Activated T-helper 1 cell treated with Interleukin-2 at 50 U/mL for 16 hours (primary cell): ENCODE measurements at places on chromosomes 4 and X.

DNA sequence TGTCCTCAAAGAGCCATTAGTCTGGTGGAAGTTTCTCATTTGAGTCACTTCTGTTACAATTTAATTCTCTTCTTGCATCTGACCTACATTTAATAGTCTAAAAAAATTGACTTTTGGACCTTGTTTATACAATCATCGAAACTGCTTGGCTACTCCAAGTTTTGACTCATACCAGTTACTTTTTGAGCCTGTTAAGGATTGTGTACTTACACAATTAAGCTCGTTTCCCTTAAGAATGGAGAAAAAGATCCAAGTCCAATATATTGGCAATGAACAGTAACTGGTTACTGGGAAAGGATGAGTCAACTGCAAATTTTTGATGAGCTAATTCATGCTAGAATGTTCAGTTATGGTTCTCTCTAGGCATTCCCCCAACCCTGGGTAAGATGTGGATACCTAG lies 58.2 kb downstream of the DCX start:
- DNase-seq = no peak

- DNase-seq = no peak
Measured at GRCh38 chr4:104416725-104417356, 77.9 kb downstream of the CXXC4 start.

DNA sequence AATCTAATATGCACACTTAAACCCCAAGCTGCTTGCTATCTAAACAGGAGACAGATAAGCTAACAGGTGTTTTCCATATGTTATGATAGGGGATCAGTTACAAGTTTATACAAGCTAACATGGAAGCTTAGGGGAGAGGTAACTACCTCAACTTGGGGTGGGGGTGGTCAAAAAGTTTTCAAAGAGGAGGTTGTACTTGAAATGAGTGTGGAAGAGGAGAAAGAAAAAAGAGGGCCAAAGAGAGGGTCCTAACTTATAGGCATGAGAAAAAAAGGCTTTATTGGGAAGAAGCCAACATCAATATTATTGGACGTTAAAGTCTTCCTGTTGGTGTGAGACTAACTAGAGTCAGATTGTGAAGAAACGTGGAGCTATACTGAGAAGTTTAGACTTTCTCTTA lies 205.9 kb downstream of the NDST4 start:
- no peak for DNase-seq

- no peak for DNase-seq
Measured at GRCh38 chr4:183337833-183338232, 15.6 kb upstream of the CLDN24 start.

- no peak for DNase-seq
Measured at GRCh38 chr4:171896426-171896825, 83.2 kb downstream of the GALNTL6 start.

- no peak for DNase-seq
Measured at GRCh38 chr4:164482758-164483157, 271.2 kb upstream of the SMIM31 start.

GRCh38 chr4:48340276-48340964 lies 909 bp upstream of the SLAIN2 start:
- DNase-seq = no peak

GRCh38 chr4:41652971-41653370 lies 95.6 kb downstream of the PHOX2B start:
- DNase-seq = no peak

DNA sequence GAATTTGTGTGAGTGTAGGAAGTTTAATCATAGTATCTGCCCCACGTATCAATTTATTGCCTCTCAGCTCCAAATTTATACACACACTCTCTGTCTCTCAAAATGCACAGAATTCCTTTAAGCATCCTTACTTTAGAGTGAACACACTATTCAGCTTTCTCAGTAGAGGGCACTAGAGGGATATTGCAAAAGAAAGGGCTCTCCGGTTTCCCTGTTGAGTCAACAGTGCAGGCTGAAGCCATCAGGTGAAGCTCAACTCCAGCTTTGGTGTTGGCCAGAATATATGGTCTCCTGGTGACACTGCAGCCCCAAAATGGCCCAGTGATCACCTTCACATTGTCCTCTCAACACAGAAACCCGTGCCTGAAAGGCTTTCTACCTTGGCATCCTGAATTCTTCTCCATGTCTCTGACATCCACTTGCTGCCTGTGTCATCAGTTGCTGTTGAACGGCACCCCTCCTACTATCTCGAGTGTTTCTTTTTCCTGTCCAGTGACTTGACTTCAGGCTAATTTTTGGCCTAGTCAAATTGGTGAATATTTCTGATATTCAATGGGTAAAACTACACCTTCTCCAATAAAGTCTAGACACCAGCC lies 670.5 kb downstream of the GABRG1 start:
- no peak for DNase-seq

GRCh38 chr4:86243750-86244149 lies 116.1 kb downstream of the MAPK10 start:
- DNase-seq = no peak

DNA sequence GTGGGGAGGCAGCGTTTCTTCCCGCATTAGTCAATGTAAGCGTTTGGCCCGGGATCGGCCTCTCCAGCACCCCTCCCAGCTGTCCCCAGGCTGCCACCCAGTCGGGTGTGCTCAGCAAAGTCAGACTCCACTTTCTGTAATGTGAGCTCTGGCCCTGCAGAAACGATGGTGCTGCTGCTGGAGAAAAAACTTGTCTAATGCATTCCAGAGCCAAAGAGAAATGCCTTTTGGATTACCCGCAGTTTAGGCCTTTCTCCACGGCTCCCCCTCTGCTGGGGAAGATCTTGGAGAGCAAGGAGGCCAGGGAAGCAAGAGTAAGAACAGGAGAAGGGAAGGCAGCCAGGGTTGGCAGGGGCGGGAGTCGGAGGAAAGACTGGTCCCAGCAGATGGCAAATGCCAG lies 55.2 kb downstream of the ELF4 start:
- no peak for DNase-seq

- no peak for DNase-seq
Measured at GRCh38 chr4:145735827-145736226, 55.9 kb downstream of the C4orf51 start.

GRCh38 chr4:129415004-129415403 lies 319.1 kb downstream of the C4orf33 start:
- no peak for DNase-seq

GRCh38 chr4:8221985-8222384 lies 22.9 kb downstream of the SH3TC1 start:
- DNase-seq = no peak

GRCh38 chr4:153082322-153083301 lies 121.6 kb upstream of the TRIM2 start:
- no peak for DNase-seq

DNA sequence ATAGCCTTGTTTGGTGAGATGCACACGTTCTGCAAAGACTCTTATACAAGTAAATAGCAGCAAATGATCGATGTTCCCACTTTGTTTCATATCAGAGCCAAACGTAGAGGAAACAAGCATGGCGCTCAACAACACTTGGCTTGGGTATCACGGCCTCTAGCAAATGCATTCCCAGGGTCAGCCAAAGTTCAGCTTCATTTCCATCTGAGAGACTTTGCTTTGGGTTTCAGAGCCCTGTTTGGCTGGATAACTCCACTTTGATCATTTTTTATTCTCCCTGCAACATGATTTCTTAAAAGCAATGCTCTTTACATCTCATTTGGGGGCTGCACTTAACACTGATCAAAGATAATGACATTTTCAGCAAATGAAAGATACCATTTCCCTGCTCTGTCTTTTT lies 199.2 kb upstream of the FAM9B start:
- DNase-seq = no peak

DNA sequence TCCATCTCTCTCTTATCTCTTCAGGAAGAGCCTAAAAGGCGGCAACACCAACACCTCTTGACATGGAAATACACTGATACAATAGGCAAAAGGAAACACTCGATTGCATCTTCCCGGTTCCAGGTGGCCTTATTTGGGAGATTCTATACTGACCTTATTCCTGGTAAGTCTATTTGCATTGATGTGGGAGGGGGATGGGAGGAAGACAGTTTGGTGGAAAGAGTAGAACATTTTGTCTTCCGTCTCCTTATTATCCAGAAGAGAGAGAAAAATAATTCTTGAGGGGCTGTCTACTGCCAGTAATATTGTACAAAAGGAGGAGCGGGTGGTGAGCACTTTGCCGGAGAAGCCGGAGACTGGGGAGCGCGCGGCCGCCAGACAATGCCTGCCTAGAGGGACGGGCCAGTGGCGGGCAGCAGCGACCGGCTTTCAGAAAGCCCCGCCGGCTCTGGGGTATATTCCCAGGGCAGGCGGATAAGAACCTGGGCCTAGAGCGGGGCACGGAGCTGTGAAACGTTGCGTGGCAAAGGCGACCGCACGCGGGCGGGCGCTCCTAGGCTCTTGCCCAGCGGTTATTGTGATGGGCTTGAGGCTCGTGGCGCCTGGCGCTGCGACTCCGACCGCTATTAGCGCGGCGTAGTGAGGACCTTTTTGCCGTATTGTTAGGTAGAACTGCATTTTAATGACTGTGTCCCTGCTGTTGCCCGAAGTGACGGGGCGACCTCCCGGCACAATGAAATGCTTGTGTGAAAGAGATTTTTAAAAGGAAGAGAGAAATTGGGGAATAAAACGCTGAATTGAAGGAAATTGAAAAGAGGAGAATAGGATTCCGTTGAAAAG lies 518 bp downstream of the PRDM8 start:
- no peak for DNase-seq

- DNase-seq = no peak
Measured at GRCh38 chr4:150173432-150173861, 95.2 kb downstream of the DCLK2 start.

DNA sequence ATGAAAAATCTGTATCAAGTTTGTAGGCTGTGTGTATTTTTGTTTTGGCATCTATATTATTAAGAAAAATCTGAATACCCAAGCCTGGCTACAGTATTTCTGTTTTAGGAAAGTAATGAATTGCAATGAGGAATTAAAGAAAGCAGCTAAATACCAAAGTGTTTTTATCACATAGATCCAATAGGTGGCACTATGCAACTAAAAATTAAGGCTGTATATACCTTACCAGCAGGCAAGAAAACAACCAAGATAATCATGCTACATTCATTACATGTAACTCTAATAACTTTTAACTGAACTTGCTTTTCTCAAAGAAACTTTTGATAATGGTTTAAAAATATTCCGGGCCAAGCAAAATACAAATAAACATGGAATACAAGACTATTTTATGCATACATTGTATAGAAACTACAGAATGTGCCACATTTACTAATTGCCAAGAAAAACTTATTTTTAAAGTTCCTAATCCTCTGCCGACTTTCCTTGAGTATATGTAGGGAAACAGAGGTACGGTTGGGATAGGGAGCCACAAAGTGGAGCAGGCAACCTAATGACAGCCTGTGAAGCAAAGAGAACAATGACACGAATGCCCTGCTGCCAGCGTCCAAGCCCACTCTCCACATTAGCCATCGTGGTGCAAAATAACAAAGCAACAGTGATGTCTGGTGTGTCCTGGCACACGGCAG lies 63.7 kb downstream of the SEC24D start:
- DNase-seq = no peak

DNA sequence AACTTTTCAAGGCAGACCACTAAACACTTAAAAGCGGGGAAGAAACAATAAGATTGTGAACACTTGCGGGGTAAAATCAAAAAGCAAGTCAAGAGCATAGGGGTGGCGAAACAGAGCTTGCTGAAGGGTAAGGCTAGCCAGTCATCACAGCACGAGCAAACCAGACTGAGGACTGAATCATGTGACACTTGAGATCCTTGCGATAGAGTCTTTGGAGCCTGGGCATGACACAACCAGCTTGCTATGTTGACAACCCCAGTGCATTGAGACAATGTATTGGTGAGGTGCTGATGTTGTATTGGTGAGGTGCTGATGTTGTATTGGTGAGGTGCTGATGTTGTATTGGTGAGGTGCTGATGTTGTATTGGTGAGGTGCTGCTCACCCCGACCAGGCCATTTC lies 72.3 kb downstream of the SLIT2 start:
- DNase-seq = no peak

GRCh38 chr4:48247142-48247877 lies 22.3 kb downstream of the TEC start:
- DNase-seq = no peak

DNA sequence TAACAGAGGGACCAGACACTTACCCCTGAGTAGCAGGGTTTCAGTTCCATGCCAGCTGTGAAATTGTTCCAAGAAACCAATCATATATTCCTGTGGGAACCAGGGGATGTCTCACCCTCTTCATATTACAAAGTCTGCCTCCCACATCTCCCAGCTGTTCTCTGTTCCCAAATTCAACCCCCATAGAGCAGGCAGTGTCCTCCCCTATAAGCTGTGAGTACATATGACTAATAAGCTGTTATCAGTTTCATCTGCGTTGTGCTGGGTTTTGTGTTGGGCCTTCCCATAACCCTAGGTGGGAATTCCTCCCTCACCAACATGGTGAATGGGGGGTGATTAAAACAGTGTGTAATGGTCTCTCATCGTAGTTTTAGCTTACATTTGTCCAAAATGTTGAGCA lies 41.0 kb downstream of the CEP44 start:
- no peak for DNase-seq

GRCh38 chr4:163592212-163592611 lies 97.7 kb downstream of the TMA16 start:
- no peak for DNase-seq

DNA sequence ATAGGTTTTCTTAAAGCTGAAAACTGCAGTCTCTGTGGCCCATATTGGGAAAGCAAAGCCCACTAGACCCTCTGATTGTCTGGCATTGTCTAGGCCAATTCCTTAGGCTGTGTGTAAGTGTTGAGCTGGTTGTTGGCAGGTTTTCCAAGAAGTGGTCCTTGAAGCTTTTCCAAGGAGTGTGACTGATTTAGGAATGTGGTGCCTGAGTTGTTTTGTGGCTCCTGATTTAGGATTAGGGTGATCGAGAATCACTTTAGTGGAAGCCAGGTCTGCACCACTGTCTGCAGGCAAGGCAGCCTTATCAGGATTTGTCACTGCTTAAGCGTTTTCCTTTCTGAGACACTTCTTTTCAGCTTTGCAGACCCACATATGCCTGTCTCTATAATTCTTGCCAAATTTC lies 339.0 kb upstream of the DDX53 start:
- no peak for DNase-seq

- DNase-seq = no peak
Measured at GRCh38 chr4:143375326-143376073, 38.8 kb downstream of the GAB1 start.

DNA sequence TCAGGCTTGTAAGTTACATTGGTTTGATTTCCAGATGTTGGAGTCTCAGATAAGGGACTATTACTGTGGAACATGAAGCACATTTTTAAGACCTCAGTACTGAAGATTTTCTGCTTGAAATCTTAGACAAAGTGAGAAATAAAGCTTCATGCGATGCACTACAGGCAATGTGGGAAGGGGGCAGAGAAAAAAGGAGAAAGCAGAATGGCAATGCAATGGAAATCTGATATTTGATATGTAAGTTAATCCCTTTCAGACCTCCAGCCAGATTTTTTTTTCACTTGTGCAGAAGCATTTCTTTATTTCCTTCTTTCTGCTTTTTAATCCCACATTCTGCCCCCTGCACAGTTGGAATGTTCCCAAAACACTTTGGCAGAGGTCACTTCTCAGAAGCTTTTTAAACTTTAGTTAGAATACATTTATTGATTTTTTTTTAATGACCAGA lies 174.3 kb downstream of the ADGRL3 start:
- no peak for DNase-seq
